ENCODE measurements at places on chromosomes 2 and 18. TPM values are rescaled to one million over a fixed set of nuclear protein-coding genes. Genes with fewer than 3 reads are reported as not detected.

- DNase-seq: no peak
Observed at GRCh38 chr2:238910751-238911351, 63.0 kb downstream of the TWIST2 start.

DNA sequence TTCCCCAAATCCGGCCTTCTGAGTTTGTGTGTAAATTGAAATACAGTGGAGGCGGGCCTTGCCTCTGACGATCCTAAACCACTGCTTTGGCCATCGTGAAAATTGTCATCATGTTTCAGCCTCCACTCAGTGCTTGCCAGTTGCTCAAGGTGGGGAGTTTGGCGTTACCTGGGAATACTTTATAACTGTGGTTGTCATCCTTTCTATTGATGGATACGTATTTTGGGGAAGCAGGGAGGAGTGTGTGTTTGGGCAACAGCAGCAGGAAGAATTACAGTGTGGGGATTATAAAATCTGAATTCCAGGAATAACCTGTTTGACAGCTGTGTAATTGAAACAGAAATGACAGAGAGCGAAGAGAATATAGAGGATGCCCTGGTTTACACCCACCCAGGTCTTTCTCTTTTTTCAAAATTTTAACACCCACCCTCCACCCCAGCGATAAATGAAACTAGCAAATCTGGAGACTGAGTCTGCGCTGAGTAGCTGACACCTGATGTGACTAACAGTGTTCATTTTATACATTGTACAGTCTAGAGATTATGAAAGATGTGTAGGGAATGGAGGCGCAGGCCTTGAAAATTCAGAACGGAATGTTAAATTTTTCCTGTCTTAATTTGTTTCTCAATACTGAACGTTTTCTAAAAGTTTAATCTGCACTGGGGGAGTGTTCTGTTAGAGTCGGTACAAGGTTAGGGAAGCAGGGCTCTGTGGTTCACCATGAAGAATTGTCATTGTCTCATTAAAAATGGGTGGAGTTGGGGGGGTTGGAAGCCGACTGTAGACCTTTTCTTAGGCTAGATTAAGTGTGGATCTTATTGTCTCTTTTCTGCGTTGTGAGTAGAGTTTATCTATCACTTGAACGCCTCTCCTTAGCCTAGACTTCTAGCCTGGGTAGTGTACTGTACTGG, 1.6 kb downstream of the MAP4K4 start:
- DNase-seq: no peak

Gene MYO7B
- 0.98 TPM for total RNA-seq

DNA sequence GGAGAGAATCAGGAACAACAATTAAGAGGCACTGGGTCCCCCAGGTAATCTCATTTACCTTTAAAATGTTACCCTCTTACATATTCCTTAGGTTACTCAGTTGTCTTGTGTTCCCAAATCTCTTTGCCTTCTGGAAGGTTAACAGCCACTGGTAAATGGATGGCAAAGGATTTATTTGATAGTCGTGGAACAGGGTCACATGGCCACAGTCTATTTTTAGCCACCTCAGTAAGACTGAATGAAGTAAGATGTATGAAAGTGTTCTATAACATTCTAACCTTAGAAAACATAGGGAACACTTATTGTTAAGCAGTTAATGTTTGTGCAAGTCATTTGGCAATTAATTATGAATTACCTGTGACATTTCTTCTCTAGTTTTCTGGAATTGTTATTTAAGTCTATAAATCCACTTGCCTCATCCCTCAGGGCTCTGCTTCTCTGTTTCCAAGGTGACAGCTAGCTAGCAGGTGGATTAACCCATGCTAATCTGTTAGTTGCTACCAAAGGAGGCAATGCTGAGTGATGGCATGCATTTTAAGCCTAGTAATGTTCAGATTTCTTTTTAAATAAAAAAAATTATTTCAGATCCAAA, 211.0 kb downstream of the PIK3C3 start:
- DNase-seq: no peak

DNA sequence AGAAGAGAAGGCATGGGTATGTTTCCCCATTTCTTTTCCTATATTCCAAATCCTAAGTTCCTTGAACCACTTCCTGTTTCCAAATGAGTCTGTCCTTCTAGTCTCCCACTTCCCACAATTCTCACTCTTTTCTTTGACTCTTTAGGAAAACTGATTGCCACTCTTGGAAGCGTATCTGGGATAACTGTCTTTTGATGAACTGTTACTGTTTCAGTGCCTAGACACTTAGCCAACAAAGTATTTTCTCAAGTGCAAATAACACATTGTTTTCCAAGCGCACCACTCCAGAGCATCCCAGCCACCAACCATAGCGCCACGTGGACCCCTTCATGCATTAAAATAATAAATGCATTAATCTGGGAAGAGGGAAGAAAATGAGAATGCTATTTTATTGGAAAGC, 342.8 kb downstream of the MTX2 start:
- no peak for DNase-seq

GRCh38 chr2:98709535-98709934, 21.4 kb downstream of the MGAT4A start:
- DNase-seq: no peak

Gene ASB18
- total RNA-seq: not detected

Gene RNF144A
- 9.6 TPM for total RNA-seq

GRCh38 chr18:53785811-53786210, 438.7 kb downstream of the MBD2 start:
- DNase-seq: no peak

Gene GCFC2
- 22.3 TPM for total RNA-seq

Gene EVA1A
- total RNA-seq: 0.17 TPM

Gene CYTIP
- 3.3 TPM for total RNA-seq

Gene DSG3
- not detected for total RNA-seq

DNA sequence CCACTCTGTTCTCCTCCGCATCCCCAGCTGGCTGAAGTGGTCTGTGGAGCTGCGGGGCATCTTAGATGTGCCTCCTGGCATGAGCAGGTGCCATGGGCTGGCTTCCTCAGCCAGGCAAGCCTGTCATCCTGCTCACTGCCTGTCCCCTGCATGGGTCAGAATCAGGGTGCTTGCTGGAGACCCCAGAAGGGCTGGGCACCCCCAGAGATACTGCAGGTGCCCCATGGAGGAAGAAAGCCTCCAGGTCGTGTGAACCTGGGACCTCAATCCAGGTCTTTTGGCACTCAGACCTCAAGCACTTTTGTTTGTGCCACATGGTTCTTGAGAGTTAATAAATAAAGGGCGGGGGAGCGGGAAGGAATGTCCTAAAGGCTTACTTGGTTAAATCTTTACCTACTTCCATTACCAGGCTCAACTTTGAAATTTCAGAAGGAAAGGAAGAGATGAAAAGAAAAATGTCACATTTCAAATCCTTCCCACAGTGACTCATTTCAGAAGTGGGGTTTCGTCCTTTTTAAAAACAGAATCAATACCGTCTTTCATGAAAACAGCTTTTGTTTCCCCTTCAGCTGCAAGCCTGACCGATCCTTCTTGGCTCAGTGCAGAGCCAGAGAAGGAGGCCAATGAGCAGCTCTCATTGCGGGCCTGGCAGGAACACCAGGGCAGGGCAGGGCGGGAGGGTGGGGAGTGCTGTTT, 69.9 kb downstream of the RHOB start:
- no peak for DNase-seq

DNA sequence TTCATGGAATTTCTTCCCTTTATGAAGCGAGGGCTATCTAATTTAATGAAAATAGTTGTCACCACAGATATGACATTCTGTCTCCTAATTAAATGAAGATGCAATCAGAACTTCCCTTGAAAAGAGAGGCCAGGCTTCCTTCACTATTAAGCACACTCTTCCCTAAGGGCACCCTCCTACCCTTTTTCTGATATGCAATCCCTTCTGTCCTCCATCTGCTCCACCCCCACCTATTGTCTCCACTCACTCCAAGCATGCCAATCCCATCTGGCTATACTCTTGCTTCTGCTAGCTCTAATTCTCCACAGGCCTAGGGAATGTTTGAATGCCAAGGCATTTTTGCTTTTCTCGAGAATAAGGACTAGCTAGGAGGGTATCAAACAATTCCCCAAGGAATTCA, 818.4 kb upstream of the FSHR start:
- no peak for DNase-seq

Data from esophagus muscularis mucosa (tissue), 4 donors.